Caco-2 (cell line): ENCODE measurements at places on chromosomes 3 and 15. TPM values are rescaled to one million over a fixed set of nuclear protein-coding genes. Genes with fewer than 3 reads are reported as not detected.

The SLC49A4 gene
- total RNA-seq, result 35.0 and 41.6 TPM in 2 replicates

The PEX5L gene
- not detected in 2 replicates for total RNA-seq

The CDCP1 gene
- total RNA-seq, result 22.5 and 25.0 TPM in 2 replicates

The TUSC7 gene
- total RNA-seq, result not detected in 2 replicates

The GP9 gene
- total RNA-seq, result not detected in 2 replicates

GRCh38 chr3:190088890-190089289 lies 31.8 kb downstream of the P3H2 start:
- no peak overlapping the region for H3K27ac ChIP-seq
- DNase-seq, result no peak
- no peaks in the 10 kb centered on the region for H3K36me3 ChIP-seq
- no peaks in the 10 kb centered on the region for H3K27me3 ChIP-seq
- H3K4me3 ChIP-seq, result no peak overlapping the region

GRCh38 chr15:39301589-39301999 lies 279.3 kb upstream of the THBS1 start:
- DNase-seq, result no peak
- no peak overlapping the region for H3K4me3 ChIP-seq
- no peaks in the 10 kb centered on the region for H3K36me3 ChIP-seq
- H3K27ac ChIP-seq, result no peak overlapping the region
- H3K27me3 ChIP-seq, result no peaks in the 10 kb centered on the region

DNA sequence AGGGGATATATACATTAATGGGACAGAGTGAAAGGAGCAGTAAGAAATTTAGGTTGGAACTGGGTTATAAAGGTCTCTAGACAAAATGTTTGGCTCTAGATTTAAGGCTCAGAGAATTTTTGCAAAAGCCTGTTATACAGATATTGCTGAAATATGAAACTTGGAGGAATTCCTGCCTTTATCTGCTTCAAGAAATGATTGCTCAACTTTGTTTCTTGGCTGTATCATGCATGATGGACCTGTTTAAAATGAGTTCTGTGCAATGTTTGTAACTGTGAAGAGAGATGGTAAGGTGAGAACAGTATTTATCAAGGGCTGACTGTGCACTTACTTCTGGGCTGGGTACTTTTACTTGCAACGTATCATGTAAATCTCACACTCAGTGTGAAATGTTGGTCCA lies 3.3 kb downstream of the CRYBG3 start:
- DNase-seq, result no peak
- no peaks in the 10 kb centered on the region for H3K36me3 ChIP-seq
- peaks cover 2% of the 10 kb centered on the region; the same call in 1 of the 2 replicates for H3K27me3 ChIP-seq
- no peak overlapping the region for H3K27ac ChIP-seq
- no peak overlapping the region for H3K4me3 ChIP-seq
